ENCODE measurements at places on chromosomes 3 and 15.

DNA sequence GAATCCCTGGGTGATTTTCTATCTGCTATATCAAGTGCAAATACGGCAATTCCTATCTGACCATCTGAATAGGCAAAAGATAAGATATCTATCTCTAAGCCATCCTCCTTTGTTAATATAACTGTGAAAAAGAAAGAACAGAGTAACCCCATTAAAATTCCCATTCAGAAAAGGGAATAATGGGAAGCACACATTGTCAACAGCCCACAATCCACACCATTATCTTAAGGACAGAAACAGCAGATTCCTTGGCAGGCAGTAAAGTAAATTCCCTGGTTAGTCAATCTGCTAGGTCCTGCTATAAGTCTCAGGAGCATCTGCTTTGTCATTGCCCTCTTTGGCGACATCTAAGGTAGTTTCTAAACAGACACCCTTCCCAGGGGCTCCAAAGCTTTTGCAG, 21.9 kb upstream of the NRG4 start:
- DNase-seq = no peak

GRCh38 chr15:80031841-80032240, 27.6 kb upstream of the ZFAND6 start:
- DNase-seq = no peak

GRCh38 chr3:122618614-122619013, 41.2 kb downstream of the PARP15 start:
- no peak for DNase-seq

GRCh38 chr3:33942483-33943150, 144.2 kb downstream of the PDCD6IP start:
- no peak for DNase-seq

- peak; percentile 18 for DNase-seq
These were observed at the start of the genes LRRC34 and LRRIQ4 for GRCh38 chr3:169812332-169813235. Gene LRRC34, minus strand, starts transcription at chr3:169812904. Its CDS starts 356 bp downstream, at chr3:169812548. Gene LRRIQ4, plus strand, starts transcription at chr3:169812870. Its CDS starts 9,052 bp downstream, at chr3:169821922.

GRCh38 chr15:45641374-45641781, 6.5 kb downstream of the SQOR start:
- DNase-seq = no peak

GRCh38 chr3:66403323-66403990, 97.4 kb downstream of the LRIG1 start:
- no peak for DNase-seq

- DNase-seq = no peak
These were observed 105.2 kb upstream of the BOC start for GRCh38 chr3:113105966-113106660.

GRCh38 chr15:42735382-42736165, 1.4 kb downstream of the CDAN1 start:
- no peak for DNase-seq

DNA sequence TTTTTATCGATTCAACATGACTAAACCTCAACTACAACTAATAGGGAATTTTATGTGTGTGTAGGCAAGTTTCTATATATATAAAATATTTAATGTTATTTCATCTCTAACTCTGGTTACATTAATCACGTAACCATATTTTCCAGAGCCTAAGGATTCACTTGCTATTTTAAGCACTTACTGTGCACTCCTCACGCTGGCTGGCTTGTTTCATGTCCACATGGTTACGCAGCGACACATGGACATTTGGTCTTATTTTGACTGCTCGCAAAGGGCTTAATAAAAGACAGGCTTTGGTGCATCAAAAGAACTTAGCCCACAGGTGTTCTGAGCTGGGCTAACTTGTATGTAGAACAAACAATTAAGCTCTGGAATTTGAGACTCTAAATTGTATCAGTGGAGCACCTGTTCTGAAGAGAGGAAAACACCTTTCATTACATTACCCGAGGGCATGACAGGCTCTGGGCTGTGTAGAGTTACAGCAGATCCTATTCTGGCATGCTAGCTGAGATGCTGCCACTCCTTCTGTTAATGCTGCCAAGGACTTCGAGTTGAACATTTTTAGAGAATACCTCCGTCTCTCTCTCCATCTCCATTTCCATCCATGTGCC, 130.0 kb upstream of the NR2F2 start:
- no peak for DNase-seq

Data from T-helper 2 cell (primary cell).